ENCODE measurements at places on chromosomes 12 and 14.
A peak's percentile ranks its signal among the peaks of the same experiment; 100 is the strongest.

DNA sequence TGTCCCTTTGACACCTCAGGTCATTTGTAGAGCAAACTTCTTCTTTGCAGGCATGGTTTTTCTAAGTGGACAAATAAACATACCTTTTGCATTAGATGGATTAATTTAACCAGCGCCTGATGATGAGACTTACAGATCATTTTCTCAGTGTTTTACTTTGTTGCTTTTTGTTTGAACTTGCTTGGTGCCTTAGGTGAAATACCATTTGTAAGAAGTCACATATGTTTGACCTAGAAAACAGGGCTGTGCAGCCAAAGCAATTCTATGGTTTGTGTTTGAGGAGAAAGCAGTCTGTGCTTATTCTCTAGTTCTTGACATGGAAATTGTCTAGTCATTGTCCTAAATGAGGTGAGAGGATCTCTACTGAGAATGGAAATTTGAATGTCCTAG, 111.1 kb downstream of the DIP2B start:
- no peak for DNase-seq

DNA sequence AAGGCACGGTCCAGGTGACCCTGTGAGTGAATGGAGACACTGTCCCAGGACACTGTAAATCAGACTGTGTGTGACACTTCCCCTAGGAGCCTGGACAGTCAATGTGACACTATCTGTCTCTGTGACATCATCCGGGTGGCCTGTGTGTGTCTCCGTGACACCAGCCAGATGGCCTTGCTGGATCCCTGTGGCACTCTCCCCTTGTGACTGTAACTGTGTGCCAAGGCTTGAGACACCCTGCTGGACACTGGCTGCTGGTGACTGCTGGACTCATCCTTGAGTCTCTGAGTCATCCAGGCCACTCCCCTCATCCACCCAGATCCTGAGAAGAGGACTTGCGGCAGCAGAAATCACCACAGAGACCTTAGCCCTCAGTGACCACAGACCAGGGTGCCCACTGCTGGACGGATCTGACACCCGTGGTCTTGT, 51.6 kb downstream of the MVK start:
- DNase-seq = no peak

DNA sequence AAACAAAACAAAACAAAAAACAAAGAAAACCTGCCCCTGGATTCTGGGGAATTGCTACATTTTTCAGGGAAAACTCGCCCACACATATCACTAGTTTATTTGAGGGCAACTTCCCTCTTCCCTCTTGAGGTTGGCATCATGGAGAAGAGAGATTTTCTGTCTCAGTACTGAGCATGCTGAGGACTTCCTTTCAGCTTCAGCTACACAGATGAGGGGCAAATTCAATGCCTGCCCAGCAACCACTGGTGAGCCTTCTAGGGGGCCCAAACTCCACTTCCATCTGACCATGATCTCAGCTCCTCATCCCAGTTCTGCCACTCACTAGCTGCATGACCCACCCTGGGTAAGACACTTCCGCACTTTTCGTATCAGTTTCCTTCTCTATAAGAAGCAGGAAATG, 63.1 kb upstream of the SCN8A start:
- DNase-seq = no peak

- no peak for DNase-seq
Measured at GRCh38 chr12:71141378-71141926, 16.3 kb downstream of the TSPAN8 start.

DNA sequence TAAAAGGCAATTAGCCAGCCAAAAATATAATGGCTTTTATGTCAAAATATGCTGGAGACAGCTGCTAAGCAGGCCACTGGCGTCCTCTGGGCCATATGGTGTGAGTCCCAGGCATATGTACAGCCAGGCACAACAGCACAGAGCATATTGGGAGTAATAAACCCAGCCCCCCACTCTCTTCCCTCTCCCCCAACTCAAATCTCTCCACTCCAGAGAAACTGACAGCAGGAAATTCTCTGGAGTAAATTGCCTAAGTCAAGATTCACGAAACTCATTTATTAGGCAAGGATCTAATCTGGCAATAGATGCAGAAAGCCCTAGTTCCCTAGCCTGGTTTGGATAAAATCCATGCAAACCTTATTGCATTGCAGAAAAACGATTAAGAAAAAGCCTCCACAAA, 147.9 kb upstream of the SEL1L start:
- DNase-seq = no peak

GRCh38 chr14:50064993-50065392, 51.4 kb downstream of the VCPKMT start:
- no peak for DNase-seq

DNA sequence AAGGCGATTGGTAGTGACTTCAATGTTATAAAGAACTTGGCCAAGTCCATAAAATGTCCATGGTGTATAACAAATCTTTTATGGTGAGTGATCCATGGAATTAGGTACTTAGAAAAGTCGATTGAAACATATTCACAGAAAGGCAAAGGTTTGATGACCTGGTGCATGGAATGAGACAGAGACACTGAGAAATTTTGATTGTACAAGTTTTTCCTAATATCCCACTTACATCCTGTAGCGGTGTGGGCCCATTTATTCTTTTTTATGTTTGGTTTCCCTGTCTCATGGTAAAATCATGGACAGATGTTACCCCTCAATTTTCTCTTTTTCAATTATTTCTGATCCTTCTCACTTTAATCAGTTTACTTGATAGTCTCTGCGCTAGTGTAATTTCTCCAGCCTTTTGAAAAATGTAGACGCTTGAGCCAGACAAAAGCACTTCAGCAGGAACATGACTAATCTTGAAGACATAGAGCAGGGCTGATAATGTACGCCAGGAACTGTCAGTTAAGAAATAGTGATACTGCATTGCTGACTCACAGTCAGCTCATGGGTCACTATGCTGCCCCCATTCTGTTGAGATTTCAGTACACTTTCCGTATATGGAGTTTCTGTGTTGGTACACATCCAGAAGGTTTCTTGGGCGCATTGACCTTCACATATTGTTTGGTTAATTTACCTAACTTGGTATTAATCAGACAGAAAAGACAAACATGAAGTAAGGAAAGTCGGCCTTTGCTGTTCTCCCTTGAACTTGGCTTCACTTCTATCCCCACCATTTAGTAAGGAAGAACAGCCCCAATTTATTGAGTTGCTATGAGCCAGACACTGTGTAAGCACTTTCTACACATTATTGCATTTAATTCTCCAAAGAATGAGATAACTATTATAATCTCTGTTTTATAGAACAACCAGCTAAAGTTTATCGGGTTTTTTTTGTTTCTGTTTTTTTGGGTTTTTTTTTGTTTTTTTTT, 841.7 kb downstream of the DIO2 start:
- no peak for DNase-seq

- DNase-seq = no peak
Measured at GRCh38 chr14:21533294-21533693, 7.1 kb upstream of the SALL2 start.

DNA sequence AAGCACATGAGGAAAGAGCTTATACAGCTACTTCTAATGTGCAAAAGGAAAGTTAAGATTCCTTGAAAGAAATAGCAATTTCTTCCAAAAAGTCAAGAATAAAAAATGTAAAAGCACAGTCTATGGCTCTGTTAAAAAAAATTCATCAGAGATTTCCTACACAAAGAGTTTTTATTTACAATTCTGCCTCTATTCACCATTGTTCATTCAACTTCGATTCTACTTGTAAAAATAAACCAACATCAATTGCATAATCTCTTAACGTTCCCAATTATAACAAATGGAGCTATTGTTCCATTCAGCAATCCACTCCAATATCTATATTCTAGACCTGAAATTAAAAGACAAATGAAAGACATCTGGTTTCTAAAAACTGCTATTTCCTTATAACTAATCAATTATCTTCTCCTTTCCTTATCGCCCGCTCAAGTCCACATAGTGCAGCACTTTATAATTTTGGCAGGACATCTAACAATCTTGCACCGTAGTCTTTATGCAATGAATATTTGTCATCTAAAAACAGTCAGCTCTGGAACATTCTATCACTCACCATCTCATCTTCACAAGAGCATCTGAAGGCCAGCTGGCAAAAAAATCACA, 6.2 kb downstream of the EIF2S3B start:
- DNase-seq = no peak

GRCh38 chr14:80576401-80576800, 365.1 kb upstream of the DIO2 start:
- no peak for DNase-seq

- DNase-seq = no peak
Measured at GRCh38 chr14:39229222-39229543, 4.5 kb upstream of the MIA2 start.

DNA sequence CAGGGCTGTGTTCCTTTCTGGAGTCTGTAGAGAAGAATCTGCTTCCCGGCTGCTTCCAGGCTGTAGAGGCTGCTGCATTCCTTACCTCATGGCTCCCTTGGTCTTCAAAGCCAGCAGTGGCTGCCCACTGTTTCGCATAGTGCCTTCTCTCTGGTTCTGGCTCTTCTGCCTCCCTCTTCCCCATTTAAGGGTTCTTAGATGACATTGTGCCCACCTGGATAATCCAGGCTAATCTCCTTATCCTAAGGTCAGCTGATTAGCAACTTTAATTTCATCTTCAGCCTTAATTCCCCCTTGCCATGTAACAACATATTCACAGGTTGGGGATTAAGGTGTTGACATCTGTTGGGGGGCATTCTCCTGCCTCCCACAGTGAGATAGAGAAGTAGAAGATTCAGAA, 208.6 kb upstream of the TMTC1 start:
- no peak for DNase-seq

GRCh38 chr12:41967668-41968500, 176.8 kb downstream of the GXYLT1 start:
- DNase-seq = peak; percentile 25

- no peak for DNase-seq
Measured at GRCh38 chr14:96722736-96723135, 74.4 kb upstream of the VRK1 start.

GRCh38 chr14:69117020-69117767, 35.7 kb downstream of the DCAF5 start:
- DNase-seq = no peak

GRCh38 chr14:34021096-34021495, 70.2 kb upstream of the EGLN3 start:
- no peak for DNase-seq

- no peak for DNase-seq
Measured at GRCh38 chr14:22839159-22839779, 2.9 kb downstream of the MMP14 start.

GRCh38 chr12:113060336-113060960, 3.9 kb downstream of the DTX1 start:
- no peak for DNase-seq

DNA sequence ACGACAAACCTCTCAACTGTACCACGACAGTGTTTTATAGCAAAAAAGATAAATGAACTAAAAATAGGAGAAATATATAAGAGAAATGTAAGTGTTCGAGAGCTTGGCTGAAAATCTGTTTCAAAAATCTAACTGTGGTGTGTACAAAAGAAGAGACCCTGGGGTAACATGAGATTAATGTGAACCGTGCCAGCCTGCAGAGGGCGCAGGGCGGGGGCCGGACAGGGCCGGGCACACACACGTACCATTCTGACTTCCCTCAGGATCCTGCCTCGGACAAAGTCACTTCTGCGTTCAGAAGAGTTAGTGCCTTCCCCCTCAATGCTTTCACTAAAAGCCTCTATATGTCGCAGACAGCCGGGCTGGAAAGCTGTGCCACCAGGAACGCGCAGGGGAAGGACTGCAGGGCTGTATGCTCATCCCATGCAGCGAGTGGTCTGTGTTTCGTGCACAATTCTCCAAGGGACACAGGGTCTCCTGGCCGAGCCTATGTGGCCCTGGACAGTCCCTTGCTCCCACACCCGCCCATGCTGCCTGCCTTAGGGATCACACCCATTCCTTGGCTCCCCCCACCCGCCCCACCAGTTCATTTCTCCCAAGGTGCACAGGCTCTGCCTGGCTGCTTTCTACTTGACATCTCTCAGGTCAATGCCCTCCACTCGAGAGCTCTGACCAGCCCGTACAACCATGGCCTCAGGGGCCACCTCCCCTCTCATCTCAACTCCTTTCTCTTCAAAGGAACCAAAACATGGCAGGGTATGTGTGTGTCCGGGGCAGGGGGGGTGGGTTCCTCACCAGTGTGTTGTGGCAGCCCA, 8.5 kb downstream of the CDCA4 start:
- no peak for DNase-seq

DNA sequence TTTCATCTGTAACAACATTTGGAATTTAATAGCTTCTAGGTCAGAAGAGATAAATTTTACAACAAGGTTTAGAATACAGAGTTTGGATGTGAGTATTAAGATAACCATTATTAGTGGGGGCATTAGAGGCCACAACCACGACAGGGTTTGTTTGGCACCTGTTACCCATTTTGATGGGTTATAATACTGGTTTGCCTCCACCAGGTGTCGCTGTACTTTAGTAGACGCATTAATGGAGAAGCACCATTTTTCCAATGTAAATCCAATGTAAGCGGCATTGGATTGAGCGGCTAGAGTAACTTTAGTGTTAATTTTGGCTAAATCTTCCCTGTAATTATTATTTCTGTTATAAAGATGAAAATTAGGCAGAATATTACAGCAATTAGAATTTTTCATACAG, 136.2 kb downstream of the SLCO1B3 start:
- peak; percentile 37 for DNase-seq

DNA sequence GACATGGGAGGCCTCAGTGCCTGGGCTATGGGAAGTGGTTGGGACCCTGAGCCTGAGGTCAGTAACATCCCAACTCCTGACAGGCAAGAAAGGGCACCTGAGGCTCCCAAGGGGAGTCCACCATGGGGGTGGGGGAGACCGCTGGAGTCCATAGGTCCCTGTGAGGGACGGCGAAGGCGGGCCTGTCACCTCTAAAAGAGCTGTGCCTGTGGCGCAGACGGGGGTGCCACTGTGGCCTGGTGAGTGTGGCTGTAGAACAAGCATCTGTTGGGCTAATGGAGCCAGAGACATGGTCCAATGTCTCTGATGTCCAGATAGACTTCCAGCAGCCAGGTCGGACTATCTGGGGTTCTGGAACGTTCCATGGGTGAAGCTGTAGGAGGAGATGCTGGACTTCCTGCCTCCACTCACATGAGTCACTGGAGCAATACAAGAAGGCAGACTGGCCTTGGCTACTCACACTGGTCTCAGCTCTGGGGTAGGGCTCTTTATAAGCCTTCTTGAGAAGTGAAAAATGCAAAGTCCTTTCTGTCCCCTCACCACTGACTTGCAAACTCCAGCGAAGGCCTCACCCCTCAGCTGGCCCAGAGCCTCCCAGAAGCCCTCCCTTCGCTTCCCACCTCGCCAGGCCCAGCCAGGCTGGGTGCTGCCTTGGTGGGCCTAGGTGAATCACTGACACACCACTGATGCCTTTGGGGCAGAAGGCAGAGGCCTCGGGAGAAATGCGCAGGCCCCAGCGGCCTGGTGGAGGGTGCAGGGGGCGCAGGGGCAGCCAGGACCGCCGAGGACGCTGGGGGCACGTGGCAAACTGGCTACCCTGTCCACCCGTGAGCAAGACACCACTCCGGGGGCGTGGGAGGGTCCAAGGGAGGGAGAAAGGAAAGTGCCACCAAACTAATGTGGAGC, 1.1 kb upstream of the TRAF3 start:
- no peak for DNase-seq

GRCh38 chr12:115232455-115233156, 548.6 kb upstream of the TBX3 start:
- no peak for DNase-seq

All from iPS DF 6.9 (cell line).